ENCODE measurements at places on chromosomes 5 and 9.

DNA sequence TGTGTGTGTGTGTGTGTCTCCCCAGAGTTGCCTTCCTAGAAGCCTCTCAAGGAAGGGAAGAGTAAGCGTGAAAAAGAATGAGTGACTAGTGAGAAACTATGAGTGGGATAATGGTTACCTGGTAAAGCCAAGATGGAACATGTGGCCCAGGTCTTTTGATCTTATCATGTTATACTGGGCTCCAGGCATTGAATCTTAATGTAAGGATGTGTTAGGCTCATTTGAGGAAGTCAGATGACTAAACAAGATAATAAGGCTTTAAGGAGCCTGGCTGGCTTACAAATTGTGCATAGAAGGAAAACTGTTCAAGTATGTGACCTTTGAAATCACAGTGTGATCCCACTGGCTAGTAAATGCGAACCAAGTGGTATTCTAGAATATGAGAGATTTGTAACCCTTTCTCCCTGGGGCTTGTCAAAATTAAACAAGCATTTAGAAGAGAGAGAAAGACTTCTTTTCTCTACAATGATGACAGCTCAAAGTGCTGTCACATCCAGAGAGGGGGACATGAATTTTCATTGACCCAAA is 29.9 kb upstream of the HMHB1 start:
- DNase-seq, result no peak

DNA sequence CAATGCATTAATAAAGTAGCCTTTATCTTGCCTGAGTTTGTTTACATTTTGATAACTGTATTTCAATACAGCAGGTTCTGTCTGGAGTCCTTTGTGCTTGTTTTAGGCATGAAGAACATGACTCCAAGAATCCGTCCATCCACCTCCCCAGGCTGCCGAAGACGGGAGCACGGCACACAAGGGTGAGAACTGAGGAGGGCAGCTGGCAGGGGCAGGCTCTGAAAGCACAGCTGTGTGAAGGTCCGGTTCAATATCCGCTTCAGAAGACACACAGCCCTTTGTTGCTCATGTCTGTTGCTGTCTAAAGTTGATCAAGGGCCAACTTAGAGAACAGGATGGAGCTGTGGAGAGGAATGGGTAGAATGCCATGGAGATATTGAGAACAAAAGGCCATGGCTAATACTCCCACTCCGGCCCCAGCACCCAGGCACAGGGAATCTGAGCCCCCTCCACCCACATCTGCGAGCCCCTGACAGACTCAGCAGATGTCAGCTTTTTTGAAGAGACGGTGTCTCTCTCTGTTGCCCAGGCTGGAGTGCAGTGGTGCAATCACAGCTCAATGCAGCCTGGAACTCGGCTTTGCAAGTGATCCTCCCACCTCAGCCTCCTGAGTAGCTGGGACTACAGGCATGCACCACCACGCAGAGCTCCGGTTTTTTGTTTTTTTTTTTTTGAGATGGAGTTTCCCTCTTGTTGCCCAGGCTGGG is 58.5 kb upstream of the GNE start:
- no peak for DNase-seq

DNA sequence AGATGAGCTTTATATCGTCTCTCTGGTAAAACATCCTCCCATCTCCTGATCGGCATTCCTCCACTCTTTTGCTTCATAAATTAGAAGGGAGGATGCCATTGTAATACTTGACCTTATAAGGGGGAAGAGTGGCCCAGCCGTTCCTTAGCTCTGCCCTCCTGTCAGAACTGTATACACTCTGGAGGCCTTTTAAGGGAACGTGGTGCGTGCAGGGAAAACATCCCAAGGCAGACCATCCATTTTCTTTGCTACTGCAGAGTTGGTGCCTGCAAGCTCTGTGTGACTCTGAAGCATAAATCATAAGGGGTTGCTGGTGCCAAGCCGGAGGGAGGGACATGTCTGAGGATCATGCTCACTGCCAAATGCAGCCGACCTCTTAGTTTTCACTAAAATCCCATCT is 90.4 kb downstream of the PGM5 start:
- no peak for DNase-seq

DNA sequence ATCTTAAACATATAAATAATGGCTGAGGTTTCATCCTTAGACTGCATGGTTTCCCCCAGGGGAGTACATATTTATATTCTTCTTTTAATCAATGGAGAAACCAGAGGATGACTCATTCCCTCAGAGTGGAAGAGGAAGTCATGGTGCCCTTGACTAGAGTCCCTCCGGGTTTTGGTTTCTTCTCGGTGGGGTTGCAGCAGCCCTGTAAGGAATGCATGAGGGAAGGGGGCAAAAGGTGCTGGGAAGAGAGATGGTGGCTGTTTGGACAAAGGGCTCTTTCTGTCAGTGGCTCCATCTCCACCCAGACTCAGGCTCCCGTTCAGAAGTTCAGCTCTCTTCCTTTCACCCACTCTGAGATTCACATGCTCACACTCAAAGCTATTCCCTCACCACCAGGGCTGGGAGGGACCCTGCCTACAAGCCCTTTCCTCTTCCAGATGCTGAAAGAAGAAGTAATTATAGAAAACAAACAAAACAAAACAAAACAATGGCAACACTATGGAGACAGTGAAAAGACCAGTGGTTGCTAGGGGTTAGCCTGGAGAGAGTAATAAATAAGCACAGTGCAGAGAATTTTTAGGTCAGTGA is 129.8 kb upstream of the IL12B start:
- no peak for DNase-seq

DNA sequence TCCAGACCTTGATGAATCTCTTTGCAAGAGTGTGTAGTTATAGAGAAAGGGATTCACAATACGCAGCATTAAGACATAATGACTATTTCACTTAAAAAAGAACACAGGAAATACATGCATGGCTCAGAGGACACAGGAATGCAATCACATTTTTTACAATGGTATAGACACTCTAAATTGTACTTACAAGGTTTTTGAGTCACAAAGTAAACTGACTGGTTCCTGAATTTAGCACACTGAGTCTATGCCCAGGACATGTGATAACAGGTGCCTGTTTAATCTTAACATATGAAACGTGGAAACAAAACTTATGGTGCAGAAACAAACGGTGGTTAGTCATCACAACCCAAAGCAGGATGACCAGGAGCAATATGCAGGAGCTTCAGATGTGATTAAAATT is 6.7 kb downstream of the EPB41L4A start:
- DNase-seq, result no peak

- DNase-seq, result no peak
These were observed 8.6 kb downstream of the C9orf72 start for GRCh38 chr9:27564670-27565069.

GRCh38 chr9:126945682-126946081 is 31.1 kb downstream of the RALGPS1 start:
- no peak for DNase-seq

- no peak for DNase-seq
These were observed 1398.3 kb upstream of the CDH6 start for GRCh38 chr5:29795096-29795652.

GRCh38 chr5:138077064-138077696 is 6.7 kb upstream of the WNT8A start:
- peak; percentile 44 for DNase-seq

GRCh38 chr5:135322744-135323143 is 76.3 kb downstream of the MACROH2A1 start:
- no peak for DNase-seq

DNA sequence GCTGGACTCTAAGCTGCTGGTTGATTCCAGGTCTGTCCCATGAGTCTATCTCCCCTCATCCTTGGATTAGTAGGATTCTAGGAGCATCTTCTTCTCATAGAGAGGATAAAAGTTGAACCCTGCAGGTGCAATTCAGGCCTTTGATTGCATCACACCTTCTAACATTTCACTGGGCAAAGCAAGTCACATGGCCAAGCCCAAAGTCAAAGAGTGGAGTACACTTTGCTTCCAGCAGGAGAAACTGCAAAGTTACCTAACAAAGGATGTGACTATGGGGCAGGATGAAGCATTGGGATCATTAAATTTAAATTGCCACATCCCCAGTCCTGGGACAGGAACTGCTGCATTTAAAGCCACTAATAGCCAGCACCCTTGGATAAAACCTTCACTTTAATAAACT is 51.0 kb upstream of the EGFLAM start:
- no peak for DNase-seq

Measured in activated T-cell treated with anti-CD3 and anti-CD28 coated beads, Interleukin-2, amount 50 U/mL, for 4 hours (primary cell).